ENCODE measurements at places on chromosomes 12 and 14. TPM values are rescaled to one million over a fixed set of nuclear protein-coding genes. Genes with fewer than 3 reads are reported as not detected.

- no peak for DNase-seq
These were observed 365.6 kb upstream of the TMPO start for GRCh38 chr12:98149691-98150210.

DNA sequence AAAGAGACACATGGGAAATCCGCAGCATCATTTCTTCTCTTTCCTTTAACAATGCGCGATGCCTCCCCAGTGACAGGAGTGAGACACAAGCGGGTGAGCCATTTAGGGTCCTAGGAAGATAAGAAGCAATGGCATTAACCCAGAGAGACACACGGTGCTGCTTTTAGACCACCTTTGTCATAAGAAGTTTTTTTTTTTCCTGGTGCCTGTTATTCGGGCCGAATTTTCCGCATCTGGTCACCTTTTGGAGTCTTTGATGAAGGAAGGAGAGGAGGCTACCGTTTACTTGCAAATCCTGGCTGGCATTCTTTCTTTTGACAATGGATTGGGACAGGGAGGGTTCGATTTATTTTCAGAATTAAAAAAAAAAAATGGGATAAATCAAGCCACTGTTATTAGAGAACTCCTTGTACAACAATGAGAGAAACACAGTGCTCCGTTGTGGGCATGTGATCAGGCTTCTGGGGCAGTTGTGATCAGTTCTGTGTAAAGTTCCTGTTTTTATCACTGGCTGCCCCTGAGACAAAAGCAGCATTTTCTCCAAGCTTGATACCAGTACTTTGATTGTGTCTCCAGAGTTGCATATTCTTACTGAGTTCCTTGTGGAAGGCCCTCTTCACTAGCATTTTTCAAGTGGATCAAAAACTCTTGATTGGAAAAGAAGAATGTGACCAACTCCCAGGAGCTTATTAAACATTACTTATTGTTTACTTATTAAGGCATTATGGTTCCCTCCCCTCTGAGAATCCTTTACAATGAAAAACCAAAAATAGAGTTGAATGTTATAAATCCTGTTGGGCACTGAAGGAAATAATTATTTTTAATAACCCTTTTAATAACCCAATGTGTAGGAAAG, 1.1 kb downstream of the DIP2B start:
- no peak for DNase-seq

GRCh38 chr12:102950950-102951619, 6.4 kb upstream of the ASCL1 start:
- no peak for DNase-seq

DNA sequence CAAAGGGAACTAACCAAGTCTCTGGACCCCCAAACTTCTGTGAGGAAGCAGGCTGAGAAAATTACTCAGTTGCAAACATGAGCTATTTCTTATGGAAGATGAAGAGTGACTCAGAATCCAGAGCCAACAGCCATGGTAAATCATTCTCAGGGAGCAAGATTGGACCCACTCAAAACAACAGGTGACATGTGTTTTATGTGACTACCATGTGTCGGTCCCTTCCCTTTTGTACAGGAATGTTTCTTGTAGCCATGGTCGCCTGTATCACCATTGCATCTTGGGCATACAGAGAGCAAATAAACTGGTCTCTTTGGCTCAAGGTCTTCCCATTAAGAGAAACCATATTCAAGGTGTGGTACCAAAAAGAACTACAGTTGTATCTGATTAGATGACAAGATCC, 75.4 kb upstream of the COCH start:
- no peak for DNase-seq

DNA sequence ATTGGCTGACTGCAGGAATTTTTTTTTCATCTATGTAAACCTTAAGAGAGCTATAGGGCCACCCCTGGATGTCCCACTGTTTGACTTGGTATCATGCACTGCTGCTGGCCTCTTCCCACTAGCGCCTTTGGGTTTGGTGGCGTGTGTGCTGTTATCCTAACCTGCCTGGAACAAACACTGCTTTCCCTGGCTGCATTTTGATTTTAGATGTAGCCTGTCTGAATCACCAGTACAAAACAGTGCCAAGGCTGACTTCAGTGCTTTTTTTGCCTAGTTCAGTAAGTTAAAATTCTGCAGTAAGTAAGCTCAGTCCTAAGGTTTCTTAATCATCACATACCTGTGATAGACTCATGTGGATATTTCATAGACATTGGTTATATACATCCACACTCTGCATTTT, 99.2 kb downstream of the EML1 start:
- no peak for DNase-seq

DNA sequence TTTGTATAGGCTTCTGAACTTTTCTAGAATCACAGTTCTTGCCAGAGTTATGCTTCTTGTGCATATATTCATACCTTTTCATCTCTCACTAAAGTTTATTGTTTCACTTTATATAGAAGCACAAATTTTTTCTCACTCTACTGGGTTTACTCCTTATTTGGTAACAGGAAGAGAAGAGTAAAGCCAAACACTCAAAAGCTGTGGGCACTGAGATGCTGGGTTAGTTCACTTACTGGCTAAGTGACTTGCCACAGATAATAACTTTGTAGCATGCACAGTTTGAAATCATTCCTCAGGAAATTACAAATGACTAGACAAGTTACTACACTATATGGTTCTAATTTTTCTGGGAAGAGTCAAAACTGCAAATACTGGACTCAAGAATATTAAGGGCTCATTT, 7.8 kb downstream of the HIGD1C start:
- DNase-seq, result no peak

DNA sequence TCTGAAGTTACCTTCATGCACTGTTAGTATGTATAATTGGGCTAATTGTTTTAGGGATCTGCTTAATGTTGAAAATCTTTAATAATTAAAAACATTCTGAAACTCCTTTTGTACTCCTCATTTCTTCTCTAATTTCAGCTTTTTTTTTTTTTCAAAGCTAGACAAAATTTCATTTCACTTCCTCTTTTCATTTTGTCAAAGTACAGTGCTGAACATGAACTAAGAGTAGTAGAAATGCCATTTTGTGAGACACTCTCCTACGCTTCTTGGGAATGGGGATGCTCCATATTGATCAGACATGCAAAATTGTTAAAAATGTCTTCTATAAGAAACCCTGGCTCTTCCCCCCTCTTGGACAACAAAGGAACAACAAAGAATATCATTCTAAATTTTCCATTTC, 1.7 kb downstream of the ABCD2 start:
- no peak for DNase-seq

DNA sequence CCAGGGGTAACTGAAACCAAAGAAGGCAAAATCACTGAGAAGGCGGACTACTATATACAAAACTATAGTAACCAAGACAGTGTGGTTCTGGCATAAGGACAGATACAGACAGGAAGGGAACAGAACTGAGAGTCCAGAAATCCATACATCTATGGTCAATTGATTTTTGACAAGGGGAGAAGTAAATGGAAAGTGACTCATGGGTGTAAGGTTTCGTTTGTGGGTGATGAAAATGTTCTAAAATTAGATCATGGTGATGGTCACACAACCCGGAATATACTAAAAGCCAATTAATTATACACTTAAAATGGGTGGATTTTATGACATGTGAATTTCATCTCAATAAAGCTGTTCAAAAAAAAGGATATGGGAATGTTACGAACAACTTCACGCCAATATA, 18.7 kb downstream of the ANGEL1 start:
- DNase-seq, result no peak

DNA sequence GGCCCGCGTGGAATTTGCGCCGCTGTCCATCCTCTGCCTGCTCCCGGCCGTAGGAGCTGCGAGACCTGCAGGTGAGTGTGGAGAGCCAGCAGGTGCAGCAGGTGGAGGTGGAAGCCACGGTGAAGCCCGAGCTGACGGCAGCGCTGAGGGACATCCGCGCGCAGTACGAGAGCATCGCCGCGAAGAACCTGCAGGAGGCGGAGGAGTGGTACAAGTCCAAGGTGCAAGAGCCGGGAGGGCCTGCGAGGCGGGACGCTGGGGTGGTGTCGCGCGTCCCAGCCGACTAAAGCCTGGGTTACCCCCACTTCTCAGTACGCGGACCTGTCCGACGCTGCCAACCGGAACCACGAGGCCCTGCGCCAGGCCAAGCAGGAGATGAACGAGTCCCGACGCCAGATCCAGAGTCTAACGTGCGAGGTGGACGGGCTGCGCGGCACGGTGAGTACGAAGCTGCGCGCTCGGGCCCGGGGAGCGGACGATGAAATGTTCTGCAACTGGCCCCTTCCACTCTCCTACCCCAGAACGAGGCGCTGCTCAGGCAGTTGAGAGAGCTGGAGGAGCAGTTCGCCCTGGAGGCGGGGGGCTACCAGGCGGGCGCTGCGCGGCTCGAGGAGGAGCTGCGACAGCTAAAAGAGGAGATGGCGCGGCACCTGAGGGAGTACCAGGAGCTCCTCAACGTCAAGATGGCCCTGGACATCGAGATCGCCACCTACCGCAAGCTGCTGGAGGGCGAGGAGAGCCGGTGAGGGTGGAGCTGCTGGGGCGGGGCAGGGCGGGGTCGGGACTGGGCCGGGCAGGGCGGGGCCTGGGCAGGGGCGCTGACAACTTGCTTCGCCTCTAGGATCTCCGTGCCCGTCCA, 2.1 kb downstream of the PRPH start:
- no peak for DNase-seq

GRCh38 chr12:49696723-49697122, 10.5 kb downstream of the FMNL3 start:
- DNase-seq, result no peak

- DNase-seq, result no peak
These were observed 17.2 kb downstream of the IFT81 start for GRCh38 chr12:110141389-110141788.

GRCh38 chr12:42760550-42760949, 171.0 kb upstream of the PRICKLE1 start:
- DNase-seq, result no peak

DNA sequence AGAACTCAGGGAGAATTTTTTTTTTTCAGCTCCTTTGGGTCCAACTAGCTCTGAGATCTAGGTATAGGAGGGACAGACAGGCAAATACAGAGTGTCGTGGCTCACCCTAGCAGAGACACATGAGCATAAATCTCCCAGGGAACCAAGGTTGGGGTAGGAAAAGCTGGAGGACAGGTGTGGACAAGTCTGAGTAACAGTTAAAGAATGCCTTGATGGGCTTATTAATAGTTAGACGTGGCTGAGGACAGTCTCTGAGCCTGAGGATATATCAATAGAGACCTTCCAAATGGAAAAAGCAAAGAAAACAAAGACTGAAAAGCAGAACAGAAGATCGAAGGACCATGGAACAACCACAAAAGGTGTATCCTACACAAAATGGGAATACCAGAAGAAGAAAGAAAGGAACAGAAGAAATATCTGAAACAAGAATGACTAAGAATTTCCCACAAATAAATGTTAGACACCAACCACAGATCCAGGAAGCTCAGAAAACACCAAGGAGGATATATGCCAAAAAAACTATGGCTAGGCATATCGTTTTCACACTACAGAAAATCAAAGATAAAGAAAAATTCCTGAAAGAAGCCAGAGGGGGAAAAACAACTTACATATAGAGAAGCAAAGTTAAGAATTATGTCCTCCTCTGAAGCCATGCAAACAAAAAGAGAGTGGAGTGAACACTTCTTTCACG, 80.9 kb downstream of the PTPRB start:
- no peak for DNase-seq

DNA sequence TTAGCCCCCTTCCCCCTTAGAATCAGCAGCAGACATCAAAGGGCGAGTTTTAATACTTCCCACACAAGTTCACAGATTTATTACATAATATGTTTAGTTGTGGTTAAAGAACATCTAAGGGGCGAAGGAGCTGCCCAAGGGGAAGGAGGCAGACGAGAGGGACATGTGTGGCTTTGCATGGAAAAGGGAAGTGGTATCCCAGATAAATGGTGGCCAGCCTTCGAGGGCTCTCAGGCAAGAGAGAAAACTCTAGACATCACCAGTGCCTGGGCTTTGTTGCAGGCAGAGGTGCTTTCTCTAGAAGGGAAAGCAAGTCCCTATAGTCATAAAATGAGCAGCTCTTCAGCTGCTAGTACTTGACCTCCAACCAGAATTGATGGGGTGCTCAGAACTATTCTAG, 121.2 kb downstream of the CACNA1C start:
- DNase-seq, result no peak

- no peak for DNase-seq
These were observed 293.2 kb downstream of the TMEM132D start for GRCh38 chr12:129610601-129611120.

GRCh38 chr12:117155278-117156060, 34.8 kb downstream of the FBXO21 start:
- no peak for DNase-seq

- no peak for DNase-seq
These were observed 921 bp upstream of the CEP83 start for GRCh38 chr12:94460616-94460959.

- no peak for DNase-seq
These were observed 30.1 kb downstream of the SPRING1 start for GRCh38 chr12:116707751-116708150.

GRCh38 chr14:67996235-67996634, 176.7 kb downstream of the RAD51B start:
- DNase-seq, result no peak

DNA sequence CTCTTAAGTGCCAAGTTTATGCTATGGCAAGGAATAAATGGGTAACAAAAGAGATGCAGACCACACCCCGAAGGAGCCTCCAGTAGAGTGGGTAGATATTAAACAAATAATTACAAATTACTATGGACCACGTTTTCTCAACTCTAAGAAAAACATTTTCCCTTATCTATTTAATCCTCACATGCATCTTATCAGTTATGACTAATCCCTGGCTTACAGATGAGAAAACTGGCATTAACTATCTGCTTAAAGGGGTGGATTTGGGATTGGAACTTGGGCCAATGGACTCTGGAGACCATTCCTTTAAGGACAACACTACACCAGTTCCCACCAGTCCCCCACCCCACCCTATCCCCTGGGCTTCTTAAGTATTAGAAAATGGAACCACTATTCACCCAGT, 26.3 kb downstream of the PPM1H start:
- DNase-seq, result no peak

GRCh38 chr14:21518725-21519124, 7.4 kb downstream of the SALL2 start:
- DNase-seq, result no peak

DNA sequence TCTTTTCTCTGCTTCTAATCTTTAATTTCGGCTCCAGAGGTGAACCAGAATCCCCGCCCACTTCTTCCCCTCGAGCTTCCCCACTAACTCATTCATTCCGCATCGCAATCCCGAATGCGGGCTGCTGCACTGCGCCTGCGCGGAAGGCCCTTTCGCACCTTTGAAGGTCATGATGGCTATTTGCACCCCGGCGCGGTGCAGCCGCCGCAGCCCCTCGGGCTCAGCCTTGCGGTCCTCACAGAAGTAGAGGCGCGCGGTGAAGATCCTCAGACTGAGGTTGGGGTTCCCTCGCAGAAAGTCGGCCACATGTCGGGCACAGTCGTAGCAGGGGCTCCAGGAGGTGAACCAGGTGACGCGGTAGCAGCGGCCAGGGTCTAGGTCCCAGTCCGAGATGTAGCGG, 7.6 kb downstream of the AICDA start:
- DNase-seq, result no peak

GRCh38 chr12:25767606-25768005, 190.9 kb upstream of the RASSF8 start:
- no peak for DNase-seq

- no peak for DNase-seq
These were observed 24.1 kb upstream of the PELI2 start for GRCh38 chr14:56094076-56094475.

TMPRSS12 gene
- total RNA-seq, result not detected

KRT5 gene
- not detected for total RNA-seq

GRIP1 gene
- total RNA-seq, result 4.2 TPM

SMCO2 gene
- 0.58 TPM for total RNA-seq

DIO2 gene
- total RNA-seq, result not detected

NRIP2 gene
- not detected for total RNA-seq

PCED1B gene
- total RNA-seq, result 4.8 TPM

TAS2R20 gene
- total RNA-seq, result 0.41 TPM

IL22 gene
- not detected for total RNA-seq

MAP3K9 gene
- 12.0 TPM for total RNA-seq

ADCY4 gene
- 4.0 TPM for total RNA-seq

CDH24 gene
- total RNA-seq, result 7.0 TPM

Data from kidney epithelial cell (primary cell).